Heart left ventricle (tissue), 16 donors: ENCODE measurements at places on chromosomes 7 and 10. TPM values are rescaled to one million over a fixed set of nuclear protein-coding genes. Genes with fewer than 3 reads are reported as not detected.
A peak's percentile ranks its signal among the peaks of the same experiment; 100 is the strongest.

Gene DNAJC30
- 17.1 TPM for total RNA-seq

DNA sequence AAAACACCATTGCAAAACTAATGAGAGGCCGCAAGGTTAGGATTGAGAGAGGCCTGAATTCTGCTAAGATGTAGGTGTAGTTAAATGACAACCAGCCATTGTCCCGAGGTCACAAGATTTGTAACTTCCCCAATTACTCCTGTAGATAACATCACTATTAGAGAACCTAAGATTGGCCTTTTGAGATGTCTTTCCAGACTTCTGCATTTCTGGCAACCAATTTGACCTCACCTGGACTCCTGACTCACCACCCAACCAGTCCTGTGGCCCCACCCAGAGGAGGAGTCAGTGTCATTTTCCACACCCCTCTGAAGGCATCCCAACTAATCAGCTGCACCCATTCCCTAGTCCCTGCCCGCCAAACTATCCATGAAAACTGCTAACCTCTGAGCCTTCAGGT lies 115.7 kb downstream of the PRKAG2 start:
- no peak for DNase-seq

DNA sequence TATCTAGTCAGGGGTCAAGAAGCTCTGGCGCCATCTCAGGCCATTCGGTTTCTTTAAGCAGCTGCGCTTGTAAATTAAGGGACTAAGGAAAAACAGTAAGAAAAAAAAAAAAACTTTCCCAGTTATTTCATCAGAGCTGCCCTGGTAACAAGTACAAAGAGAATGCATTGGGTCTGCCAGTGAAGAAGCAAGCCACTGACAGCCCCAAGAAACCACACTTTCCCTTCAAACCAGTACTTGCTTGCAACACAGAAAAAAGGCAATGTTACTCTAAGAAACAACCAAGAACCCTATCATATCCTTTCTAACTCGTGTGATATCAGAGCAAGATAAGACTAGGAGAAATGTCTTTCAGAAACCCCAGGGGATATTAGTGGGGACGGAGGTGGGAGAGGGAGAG lies 40.6 kb upstream of the AOAH start:
- no peak for DNase-seq

DNA sequence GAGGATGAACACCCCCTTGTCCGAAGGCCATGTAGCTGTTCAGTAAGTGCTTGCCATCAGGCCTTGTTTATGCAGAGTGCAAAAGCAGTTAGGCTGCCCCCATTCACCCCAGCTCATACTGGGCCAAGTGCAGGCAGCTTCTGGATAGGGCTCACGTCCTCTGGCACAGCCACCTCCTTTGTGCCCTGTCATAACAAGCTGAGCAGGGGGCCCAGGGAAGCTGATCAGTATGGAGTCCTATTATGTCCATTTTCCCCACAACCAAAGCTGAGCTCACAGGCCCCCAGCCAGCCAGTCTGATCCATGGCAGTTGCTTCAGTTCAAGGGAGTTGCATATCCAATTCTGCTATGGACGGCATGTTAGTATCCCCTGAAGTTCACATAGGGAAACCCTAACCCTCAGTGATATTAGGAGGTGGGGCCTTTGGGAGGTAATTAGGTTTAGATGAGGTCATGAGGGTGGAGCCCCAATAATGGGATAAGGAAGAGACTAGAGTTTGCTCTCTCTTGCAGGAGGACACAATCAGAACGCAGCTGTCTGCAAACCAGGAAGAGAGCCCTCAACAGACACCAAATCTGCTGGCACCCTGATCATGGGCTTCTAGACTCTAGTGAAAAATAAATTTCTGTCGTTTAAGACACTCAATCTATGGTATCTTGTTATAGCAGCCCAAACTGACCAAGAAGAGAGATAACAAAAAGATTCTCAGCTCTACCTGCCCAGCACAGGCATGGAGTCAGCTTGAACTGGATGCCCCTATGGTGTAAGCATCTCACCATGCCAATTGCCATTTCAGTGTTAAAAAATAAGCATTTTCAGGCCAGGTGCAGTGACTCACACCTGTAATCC lies 155.9 kb downstream of the FGFR2 start:
- DNase-seq, result no peak

DNA sequence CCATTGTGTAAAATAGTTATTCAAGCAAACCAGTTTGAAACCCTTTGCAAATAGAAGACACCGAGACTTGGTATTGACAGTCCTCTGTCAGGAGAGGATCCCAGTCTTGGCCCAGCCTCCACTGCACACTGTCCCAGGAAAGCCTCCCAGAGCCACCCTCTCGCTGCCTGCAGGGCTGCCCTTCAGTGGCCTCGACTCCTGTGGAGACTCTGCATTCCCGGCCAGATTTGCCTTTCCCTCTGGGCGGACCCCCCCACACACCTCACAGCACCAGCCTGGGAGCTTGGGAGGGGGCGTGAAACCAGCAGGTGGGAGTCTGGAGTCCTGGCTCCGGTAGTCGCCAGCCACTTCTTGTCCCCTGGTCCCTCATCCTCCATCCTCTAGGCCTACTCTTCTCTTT lies 48.7 kb downstream of the GRK5 start:
- DNase-seq, result no peak

DNA sequence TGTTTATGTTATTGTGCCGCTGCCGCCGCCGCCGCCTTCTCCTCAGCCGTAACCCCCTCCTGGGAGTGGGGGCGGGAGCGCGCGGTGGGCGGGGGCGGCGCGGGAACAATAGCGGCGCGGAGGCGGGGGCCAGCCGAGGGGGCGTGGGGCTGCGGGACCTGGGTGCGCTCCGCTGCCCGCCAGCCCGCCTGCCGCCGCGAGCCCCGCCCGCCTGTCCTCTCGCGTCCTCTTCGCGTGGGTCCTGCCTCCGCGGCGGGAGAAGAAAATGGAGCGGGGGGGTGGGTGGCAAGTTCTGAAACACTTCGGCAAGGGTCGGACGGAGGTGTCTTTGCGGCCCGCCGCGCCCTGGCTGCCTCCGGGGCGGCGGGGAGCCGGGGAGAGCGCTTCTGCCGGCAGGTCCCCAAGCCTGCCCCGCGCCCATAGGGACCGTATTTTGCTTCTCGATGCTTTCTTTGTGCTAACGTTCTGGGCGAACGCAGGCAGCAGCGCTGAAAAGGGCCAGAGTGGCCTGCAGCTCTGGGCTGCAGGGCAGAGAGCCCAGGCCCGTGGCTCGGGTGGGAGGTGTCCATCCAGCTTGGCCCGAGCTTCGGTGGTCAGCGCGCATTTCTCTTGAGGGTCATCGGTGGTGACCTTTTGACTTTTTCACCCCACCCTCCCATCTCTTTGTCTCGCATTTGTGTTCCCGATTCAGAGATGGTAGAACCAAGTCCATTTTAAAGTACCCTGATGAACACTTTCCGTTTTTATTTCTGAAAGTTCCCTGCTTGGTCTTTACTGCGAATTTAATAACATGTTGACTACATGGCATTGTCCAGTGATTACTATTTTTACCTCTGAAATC lies 613 bp downstream of the MAPK8 start:
- DNase-seq, result peak; percentile 77

DNA sequence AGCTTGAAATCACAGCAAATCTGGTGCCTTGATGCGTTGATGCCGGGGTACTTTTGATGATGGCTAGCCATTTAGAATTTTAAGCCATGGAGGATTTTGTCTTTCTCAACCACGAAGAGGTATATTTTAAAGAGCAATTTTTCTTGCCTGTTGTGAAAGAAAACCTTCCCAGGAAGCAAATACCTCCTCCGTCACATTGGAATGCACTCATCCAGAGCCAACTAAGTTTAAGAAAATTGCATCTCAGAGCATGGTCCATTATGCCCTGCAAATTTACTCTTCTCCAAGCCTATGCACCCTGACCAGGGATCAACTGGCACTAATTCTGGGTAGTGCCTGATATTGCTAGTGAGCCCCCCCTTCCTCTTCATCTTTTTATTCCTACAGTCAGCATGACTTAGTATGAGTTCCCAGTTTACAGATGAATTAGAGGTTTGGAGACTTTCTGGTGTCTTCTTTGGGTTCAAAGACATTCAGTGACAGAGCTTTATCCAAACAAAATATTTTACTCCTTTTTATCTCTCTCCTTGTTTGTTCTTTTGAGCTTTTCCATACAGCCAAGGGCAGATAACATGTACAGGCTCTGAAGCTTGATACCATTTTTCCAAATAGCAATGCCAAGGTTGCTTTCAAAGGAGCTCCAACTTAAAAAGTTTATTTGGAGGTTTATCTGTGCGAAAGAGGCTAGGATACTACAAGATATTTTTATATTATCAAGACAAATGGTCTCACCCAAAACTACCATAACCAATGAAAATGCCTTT lies 56.6 kb upstream of the ANK3 start:
- DNase-seq, result no peak

GRCh38 chr10:110803239-110803749 lies 68.4 kb upstream of the PDCD4 start:
- no peak for DNase-seq

DNA sequence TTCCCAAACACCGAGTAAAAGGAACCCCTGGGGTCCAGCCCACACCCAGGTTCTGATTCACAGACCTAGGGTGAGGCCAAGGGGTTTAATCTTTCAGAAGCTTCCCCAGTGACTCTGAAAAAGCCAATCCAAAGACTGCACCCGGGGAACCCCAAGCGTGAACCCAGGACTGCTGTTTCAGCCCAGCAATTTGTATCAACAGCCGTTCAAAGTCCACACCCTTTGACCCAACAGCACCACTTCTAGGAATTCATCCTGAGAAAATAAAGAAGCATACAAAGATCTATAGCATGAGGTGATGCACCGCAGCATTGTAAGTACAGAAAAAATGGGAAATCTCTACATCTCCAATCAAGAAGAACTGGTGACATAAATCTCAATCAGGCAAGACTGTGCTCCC lies 24.4 kb downstream of the DLG5 start:
- DNase-seq, result no peak
